ENCODE measurements at places on chromosomes 13 and 19.

GRCh38 chr13:43094901-43095300, 71.5 kb downstream of the DNAJC15 start:
- no peak for DNase-seq

GRCh38 chr13:63184693-63185092, 1769.0 kb upstream of the PCDH20 start:
- no peak for DNase-seq

- no peak for DNase-seq
These were observed 125.2 kb downstream of the RAB20 start for GRCh38 chr13:110436276-110436675.

- DNase-seq = peak; percentile 40
These were observed 71.3 kb downstream of the KLF12 start for GRCh38 chr13:74062933-74063332.
